HEK293T (cell line): ENCODE measurements at places on chromosomes 6 and 20.

DNA sequence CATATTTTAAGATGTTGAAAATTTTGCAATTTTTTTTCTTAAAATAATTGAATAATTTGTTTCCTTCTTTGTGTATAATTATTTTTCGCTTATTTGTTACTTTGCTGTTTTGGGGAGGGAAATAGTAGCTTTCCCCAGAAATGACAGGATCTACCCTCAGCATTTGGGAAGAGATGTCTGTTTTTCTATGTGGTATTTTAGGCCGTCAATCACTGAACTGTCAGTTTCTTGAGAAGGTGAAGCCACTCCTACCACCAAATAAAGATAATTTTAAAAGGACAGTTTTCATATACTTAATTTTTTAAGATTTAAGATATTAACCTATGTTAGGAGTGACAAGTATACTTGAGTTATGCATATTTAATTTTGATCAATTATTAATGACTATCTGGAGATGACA, 31.5 kb downstream of the TSBP1 start:
- no peak for DNase-seq

- DNase-seq: no peak
These were observed 132.2 kb downstream of the DHX35 start for GRCh38 chr20:39094391-39094790.

- no peak for DNase-seq
These were observed 59.2 kb downstream of the PHF20 start for GRCh38 chr20:35831029-35831428.

DNA sequence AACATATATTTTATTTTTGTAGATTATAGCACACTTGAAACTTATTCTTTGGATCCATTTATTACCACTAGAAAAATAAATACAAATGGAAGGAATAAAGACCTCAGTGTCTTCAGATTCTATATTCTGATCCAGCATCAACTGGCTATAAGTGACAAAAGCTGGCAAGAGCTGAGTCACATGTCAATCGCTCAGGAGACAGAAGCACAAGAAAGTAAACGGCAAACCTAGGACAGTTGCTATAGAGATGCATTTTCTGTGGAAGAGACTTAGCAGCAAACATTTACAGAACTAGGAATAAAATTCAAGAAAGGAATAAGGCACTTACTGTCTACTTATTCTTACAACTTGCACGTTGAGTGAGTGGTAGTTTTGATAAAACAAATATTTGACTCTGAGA, 230.4 kb downstream of the CLVS2 start:
- DNase-seq: no peak

- no peak for DNase-seq
These were observed 93.2 kb downstream of the CLVS2 start for GRCh38 chr6:123089226-123089625.

GRCh38 chr6:43736844-43737243, 33.2 kb upstream of the VEGFA start:
- DNase-seq: no peak

DNA sequence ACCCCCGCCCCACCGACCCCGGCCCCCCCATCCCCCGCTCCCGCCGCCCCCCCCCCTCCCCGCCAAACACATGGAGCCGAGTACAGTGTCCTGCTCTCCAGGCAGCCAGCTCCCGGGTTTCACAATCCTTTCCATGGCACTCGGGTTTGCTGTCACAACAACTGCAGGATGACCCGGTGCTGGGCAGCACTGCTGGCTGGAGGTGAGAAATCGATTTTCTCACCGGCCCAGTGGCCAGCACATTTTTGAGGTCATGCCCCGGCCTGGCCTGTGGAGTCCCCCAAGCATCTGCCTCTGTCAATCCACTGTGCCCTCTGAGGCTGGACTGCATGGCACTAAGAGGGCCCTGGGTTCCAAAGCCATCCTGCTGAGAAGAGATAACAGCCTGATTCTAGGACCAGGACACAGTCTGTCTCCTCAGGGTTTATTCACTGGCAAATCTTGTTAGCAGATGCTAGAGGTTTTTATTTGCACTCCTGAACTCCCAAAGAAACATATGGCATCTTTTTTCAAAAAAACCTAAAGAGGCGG, 129.5 kb downstream of the NFATC2 start:
- DNase-seq: no peak

DNA sequence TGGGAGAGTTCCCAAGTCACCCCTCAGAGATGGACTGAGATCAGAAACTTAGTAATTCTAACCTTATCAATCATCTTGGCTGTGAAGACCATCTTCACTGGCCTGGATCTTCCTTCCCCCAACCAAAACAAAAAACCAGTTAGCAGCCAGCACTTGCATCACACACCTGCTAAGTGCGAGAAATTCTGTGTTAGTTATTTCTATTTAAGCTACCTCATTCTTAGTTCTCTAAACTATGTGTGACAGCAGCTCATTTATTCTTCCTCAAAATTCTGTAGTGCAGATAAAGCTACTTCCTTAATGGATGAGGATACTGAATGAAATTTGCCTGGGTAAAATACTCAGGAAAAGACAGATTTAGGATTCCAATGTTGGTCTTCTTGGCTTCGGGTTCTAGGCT, 18.2 kb upstream of the TAGAP start:
- DNase-seq: no peak

- no peak for DNase-seq
These were observed 1082.4 kb upstream of the FLRT3 start for GRCh38 chr20:15419856-15420255.

DNA sequence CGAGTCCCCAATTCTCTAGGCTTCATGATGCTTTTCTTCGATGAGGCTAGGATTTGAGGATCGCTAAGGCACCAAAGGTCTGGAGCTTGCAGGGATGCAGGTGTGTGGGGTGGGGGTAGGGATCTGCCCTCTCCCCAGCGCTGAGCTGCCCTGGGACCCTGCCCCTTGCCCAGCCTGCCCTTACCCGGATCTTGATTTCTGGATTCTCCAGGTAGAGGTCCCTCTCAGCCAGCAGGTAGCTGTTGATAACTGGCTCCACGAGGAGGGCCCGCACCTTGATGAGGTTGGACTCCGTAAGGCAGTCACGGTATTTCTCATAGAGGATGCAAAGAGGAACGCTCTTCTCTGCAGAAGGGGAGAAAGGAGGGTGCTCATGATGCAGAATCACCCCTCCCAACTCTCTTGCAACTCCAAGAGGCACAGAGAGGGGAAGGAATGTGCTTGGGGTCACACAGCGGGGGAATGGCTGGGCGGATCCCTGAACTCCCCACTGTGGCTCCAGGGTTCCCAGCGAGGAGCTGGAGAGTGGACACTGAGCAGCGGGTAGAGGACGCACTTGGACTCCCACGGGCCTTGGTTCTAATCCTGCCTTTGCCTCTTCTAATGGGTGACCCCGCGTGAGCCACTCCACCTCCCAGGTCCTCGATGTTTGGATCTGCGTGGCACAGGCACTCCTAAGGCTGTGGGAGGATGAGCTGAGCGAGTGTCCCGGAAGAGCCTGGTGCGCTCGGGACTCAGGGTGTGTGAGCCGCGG, 32.7 kb downstream of the TGM2 start:
- no peak for DNase-seq
